Activated naive CD4-positive, alpha-beta T cell treated with anti-CD3 and anti-CD28 coated beads, Interleukin-2, amount 50 U/mL, for 72 hours (primary cell): ENCODE measurements at places on chromosomes 4 and X. TPM values are rescaled to one million over a fixed set of nuclear protein-coding genes. Genes with fewer than 3 reads are reported as not detected.

Gene CLCN5
- 3.6 TPM for total RNA-seq

Gene OTC
- not detected for total RNA-seq

Gene GRID2
- total RNA-seq: not detected

Gene PRDM5
- 0.25 TPM for total RNA-seq

Gene ADGRG4
- not detected for total RNA-seq

Gene MORC4
- total RNA-seq: 8.4 TPM

Gene BTC
- not detected for total RNA-seq

Gene F8A2
- total RNA-seq: not detected

Gene TMEM164
- total RNA-seq: 20.0 TPM

Gene NPY2R
- not detected for total RNA-seq

Gene ARR3
- not detected for total RNA-seq

Gene IL9R
- 5.8 TPM for total RNA-seq

Gene PDCL2
- total RNA-seq: not detected

Gene PHEX
- total RNA-seq: 1.5 TPM

Gene SRPK3
- not detected for total RNA-seq

Gene PNPLA4
- 12.0 TPM for total RNA-seq

Gene CDKN2AIP
- total RNA-seq: 34.1 TPM

Gene SLC7A11
- total RNA-seq: 5.2 TPM

Gene EGFL6
- 0.93 TPM for total RNA-seq

Gene ARHGAP6
- total RNA-seq: not detected

Gene FGF2
- total RNA-seq: 4.2 TPM

Gene TBX22
- total RNA-seq: not detected

Gene LUZP4
- not detected for total RNA-seq

Gene HMGB3
- total RNA-seq: 34.6 TPM

Gene SLC6A14
- total RNA-seq: not detected

Gene CACNA1F
- total RNA-seq: 2.6 TPM

Gene PCDH7
- total RNA-seq: not detected

Gene IQSEC2
- total RNA-seq: not detected

Gene SPATA4
- not detected for total RNA-seq

Gene SOWAHD
- 0.53 TPM for total RNA-seq

Gene IRS4
- total RNA-seq: not detected

Gene SLC4A4
- 0.12 TPM for total RNA-seq
